ENCODE measurements at places on chromosomes 13 and 19.
A peak's percentile ranks its signal among the peaks of the same experiment; 100 is the strongest.

GRCh38 chr19:30669329-30670010 lies 297.3 kb downstream of the ZNF536 start:
- DNase-seq = peak; percentile 83

GRCh38 chr13:112150352-112150751 lies 83.4 kb downstream of the SOX1 start:
- DNase-seq = no peak

DNA sequence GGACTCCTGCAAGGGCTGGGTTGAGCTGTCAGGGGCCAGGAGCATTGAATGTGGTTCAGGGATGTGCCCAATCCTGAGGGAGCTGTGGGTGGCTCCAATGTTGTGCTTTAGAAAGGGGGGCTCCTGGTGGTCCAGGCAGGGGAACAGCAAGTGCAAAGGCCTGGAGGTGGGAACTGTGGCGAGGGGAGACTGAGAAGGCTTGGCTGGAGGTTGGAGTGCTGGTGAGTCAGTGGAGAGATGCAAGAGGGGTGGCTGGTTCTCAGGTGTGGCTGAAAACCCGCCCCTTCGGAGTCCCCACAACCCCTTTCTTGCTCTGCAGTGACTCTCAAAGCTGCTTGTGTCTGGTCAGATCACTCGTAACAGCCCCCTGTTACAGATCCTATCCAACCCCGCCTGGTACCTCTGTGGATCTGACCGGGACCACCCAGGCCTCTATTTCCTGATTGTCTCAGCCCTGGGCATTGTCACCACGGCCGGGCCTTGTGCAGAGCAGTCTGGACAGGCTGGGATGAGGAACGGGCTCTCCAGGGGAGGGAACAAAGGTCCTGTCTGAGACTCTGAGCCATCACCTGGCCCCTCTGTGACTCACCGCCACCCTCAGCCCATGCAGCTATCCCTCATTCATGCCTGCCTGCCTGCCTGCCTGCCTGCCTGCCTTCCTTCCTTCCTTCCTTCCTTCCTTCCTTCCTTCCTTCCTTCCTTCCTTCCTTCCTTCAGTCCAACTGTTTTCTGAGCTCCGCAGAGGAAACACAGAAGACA lies 1.4 kb upstream of the KCNN1 start:
- no peak for DNase-seq

DNA sequence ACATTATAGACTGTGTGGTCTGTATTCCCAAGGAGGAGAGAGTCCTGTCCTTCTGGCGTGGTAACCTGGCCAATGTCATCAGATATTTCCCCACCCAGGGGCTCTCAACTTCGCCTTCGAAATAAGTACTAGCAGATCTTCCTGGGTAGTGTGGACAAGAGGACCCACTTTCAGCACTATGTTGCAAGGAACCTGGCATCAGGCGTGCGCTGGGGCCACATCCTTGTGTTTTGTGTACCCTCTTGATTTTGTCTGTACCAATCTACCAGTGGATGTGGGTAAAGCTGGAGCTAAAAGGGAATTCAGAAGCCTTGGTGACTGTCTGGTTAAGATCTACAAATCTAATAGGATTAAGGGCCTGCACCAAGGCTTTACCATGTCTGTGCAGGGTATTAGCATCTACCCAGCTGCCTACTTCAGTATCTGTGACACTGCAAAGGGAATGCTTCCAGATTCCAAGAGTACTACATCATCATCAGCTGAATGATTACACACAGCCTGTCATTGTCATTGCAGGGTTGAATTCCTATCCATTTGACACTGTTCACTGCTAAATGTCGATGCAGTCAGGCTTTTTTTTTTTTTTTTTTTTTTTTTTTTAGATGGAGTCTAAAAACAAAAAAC lies 148.0 kb downstream of the PRR20E start:
- DNase-seq = no peak

DNA sequence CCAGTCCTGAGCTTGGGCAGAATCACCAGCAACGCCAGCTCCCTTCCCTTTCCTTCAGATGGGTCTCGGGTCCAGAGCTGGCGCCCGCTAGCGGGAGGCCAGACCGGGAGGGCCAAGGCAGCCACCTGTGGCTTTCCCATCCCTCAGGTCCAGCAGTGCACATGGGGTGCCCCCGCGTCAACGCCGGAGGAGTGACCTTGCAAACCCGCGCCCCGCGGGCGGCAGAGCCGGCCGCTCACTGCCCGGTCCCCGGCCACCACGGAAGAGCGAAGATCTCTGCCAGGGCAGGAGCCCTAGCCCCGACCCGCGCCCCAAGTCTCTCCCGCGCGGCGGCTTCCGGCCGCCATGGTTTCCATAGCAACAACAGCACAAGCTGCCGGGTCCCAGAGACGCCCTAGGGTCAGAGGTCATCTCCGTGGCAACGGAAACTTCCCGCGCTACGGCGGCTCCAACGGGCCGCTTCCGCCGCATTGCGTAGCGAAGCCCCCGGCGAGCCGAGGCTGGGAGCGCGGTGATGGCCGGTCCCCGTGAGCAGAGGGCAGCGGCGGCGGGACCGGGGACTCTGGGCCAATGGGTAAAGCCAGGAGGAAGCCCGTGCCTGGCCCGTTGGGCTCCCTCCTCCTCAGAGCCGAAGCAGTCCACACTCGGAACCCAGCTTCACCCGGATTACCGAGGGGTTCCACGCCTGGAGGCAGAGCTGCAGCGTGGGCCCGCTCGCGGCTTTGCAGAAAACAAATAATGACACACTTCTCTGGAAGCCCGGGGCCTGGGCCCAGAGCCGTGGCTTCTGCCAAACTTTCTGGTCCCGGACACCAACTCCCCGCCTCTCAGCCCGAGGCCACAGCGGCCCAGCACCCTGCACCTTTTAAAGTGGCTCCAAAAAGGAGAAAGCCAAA lies 7.4 kb downstream of the FGF14 start:
- DNase-seq = peak; percentile 95

DNA sequence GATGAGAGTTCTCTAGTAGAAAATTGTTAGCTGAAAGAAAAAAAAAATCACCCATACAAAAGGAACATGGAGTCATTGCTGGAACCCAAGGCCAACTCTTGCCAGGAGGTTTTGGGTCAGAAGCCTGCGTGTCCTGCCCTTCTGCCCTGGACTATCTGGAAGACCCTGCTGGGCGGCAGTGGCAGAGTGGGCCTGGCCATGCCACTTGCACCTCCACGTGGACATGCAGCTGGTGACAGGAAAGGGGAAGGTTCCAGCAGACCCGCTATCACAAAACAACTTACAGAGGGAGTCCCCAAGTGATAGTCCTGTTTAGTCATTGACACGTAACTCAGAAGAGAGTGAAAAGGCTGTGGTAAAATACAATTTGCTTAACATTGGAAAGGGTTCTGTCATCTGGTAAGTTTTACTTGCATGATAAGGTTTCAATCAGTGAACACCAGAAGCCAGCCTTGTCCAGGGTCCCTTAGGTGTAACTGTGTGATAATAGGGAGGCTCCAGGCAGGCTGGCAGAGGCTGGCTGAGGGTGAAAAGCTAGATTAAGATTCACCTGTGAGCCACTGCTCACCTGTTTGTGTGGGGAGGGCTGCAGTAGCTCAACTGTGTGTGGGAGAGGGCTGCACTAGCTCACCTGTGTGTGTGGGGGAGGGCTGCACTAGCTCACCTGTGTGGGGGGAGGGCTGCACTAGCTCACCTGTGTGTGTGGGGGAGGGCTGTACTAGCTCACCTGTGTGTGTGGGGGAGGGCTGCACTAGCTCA lies 47.8 kb downstream of the COL4A2 start:
- DNase-seq = no peak

GRCh38 chr13:113625965-113626721 lies 31.9 kb downstream of the ATP4B start:
- DNase-seq = no peak

- DNase-seq = no peak
These were observed 153.1 kb downstream of the KDM4B start for GRCh38 chr19:5122121-5122400.

DNA sequence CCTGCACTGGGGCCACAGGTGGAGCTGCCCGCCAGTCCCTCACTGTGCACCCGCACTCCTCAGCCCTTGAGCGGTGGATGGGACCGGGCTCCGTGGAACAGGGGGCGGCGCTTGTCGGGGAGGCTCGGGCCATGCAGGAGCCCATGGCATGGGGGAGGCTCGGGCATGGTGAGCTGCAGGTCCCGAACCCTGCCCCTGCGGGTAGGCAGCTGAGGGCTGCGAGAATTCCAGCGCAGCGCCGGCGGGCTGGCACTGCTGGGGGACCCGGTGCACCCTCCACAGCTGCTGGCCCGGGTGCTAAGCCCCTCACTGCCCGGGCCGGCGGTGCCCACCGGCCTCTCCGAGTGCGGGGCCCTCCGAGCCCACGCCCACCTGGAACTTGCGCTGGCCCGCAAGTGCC lies 877.5 kb upstream of the PCDH9 start:
- DNase-seq = no peak

GRCh38 chr13:85089186-85089585 lies 710.0 kb downstream of the SLITRK6 start:
- no peak for DNase-seq

GRCh38 chr19:32869369-32869965 lies at the start of gene SLC7A9:
Gene SLC7A9 (minus strand): TSS chr19:32869767. CDS start chr19:32868534, 1,233 bp downstream.
- DNase-seq = no peak

GRCh38 chr19:57992841-57993240 lies 9.8 kb downstream of the ZNF606 start:
- no peak for DNase-seq

GRCh38 chr19:8654591-8655339 lies 24.3 kb downstream of the NFILZ start:
- DNase-seq = peak; percentile 81

GRCh38 chr13:24931450-24932251 lies 164.3 kb upstream of the PABPC3 start:
- DNase-seq = no peak

GRCh38 chr19:35348911-35349611 lies 1.4 kb downstream of the FFAR1 start:
- no peak for DNase-seq

GRCh38 chr19:7535998-7536695 lies 630 bp downstream of the PNPLA6 start:
- DNase-seq = no peak

- DNase-seq = peak; percentile 89
These were observed 262.3 kb downstream of the TBC1D4 start for GRCh38 chr13:75219479-75220237.

- DNase-seq = no peak
These were observed 12.5 kb downstream of the ZNF611 start for GRCh38 chr19:52722062-52723003.

DNA sequence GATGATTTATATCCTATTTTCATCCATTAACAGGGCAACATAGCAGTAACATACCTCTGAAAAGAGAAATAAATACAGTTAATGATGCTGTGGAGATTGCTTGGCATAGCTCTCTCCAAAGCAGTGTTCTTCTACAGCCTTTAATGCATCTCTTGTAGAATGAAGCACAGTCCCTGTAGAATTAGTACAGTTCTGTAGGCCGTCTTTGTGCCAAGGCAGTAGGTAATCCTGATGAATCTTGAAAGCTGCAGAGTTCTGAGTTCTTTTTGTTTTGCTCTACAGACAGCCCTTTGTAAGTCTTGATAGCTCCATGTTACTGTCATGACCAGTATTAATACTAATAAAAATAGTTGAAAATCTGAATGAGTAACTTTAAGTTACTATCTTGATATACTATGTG lies 184.2 kb downstream of the MAB21L1 start:
- no peak for DNase-seq

GRCh38 chr19:2984215-2984528 lies 6.8 kb downstream of the TLE6 start:
- no peak for DNase-seq

- no peak for DNase-seq
These were observed 71.9 kb downstream of the CDK8 start for GRCh38 chr13:26325876-26326275.

- DNase-seq = peak; percentile 92
These were observed 372 bp upstream of the ZNF699 start for GRCh38 chr19:9309974-9310446.

GRCh38 chr13:53439439-53440225 lies 411.0 kb downstream of the OLFM4 start:
- DNase-seq = no peak

DNA sequence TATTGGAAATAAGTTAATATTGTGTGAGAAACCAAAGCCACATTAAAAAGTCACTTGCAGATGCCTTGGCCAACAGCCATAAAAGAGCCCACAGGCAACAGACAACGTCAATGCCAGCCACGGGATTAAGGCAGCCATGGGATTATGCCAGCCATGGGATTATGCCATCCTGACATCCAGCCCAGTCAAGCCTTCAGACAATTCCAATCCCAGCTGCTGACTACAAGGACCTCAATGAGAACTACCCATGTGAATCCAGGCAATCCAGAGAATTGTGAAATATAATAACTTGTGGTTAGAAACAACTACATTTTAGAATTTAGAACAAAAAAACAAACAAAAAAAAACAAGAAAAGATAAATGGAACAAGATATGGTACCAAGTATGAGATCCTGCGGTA lies 356.6 kb downstream of the EFNB2 start:
- no peak for DNase-seq

DNA sequence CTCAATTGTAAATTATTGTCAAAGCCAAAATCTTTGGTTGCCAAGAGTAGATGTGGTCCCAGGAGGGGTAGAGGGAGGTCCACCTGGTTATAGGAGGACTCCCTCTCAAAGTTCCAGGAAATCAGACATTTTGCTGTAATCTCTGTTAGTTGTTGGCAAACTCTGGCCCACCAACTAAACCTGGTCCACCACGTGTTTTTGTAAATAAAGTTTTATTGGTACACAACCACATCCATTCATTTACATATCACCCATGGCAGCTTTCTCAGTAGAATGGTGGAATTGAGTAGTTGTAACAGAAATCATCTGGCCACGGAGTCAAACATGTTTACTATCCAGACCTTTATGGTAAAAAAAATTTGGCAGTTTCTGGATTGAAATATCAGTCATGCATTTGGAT lies 70.6 kb downstream of the ZNF557 start:
- no peak for DNase-seq

- DNase-seq = peak; percentile 34
These were observed 16.1 kb downstream of the LGALS16 start for GRCh38 chr19:39671739-39672363.

- DNase-seq = peak; percentile 96
These were observed at the start of gene TBXA2R for GRCh38 chr19:3606690-3607289. Gene TBXA2R (minus strand): TSS chr19:3606875. CDS start chr19:3600634, 6,241 bp downstream.

GRCh38 chr19:7382694-7383093 lies 34.0 kb downstream of the ARHGEF18 start:
- DNase-seq = no peak

DNA sequence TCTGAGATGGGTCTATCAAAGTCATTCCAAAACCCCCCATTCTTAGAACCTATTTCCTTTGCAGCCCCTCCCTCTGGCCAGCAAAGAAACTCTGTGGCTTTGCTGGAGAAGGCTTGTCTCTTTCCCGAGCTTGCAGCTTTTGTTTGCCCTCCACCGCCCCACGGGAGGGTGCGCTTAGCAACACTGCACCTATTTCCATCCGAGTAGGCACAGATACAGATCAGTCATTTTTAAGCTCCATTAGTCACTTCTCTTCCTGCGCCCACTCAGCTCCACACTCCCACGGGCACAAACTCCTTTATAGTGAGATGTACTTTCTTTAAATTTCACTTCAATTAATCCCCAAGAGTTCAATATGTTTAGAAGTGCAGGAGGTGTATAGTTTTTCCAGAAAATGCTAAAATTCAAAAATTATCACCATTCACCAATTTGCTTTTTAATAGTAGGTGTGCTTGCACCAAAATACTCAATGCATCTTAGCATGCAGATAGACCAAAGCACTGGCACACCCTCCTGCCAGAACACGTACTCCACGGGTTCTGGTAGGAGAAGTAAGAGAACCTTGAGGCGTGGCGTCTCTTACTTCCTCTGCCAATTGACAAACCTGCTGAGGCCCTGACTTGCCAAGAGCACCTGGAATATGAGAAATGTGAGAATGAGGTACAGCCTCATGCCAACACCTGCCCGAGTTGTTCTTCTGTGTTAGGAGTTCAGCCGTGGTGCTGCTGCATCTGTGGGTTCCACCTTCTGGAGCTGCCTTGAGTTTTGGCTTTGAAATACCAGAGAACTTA lies 183.7 kb downstream of the TEX29 start:
- DNase-seq = no peak

All from SK-N-SH (cell line).